ENCODE measurements at places on chromosomes 5 and 9. TPM values are rescaled to one million over a fixed set of nuclear protein-coding genes. Genes with fewer than 3 reads are reported as not detected.

DNA sequence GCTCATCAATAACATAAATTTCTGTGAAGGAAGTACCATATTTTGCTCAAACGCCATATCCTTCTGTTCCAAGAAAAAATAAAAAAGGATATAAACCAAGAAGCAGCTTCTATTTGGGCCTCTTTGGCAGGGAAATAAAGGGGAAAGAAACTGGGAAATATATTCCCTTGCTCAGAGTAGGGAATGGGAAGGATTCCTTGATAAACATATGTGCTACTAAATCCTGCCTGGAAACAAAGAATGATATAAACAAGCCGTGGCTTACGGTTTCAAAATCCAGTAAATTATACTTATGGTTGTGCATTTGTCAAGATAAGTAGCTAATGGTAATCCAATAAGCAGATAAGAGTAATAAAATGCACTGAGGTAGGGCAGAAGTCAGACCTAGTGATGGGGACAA lies 481.6 kb downstream of the NTRK2 start:
- DNase-seq = no peak

- DNase-seq = no peak
Measured at GRCh38 chr5:153551537-153552079, 61.1 kb downstream of the GRIA1 start.

DNA sequence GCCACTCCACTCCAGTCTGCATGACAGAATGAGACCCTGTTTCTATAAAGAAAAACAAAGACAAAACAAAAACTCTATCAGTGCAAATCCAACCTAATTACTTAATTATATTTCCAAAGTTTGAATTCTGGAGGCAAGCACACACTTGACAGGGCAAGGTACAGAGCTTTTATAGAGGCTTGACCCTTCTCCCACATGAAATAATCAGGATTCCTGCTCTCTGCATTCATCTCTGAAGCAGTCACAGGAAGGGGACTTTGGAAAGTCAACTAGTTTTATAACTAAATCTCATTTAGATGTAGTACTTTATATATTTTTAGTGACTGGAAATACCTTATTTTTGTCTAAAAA lies 91.9 kb upstream of the CHD1 start:
- DNase-seq = no peak

The NIPAL4 gene
- total RNA-seq = not detected

The WDR38 gene
- total RNA-seq = 6.6 TPM

- no peak for DNase-seq
Measured at GRCh38 chr5:129771058-129771838, 23.4 kb downstream of the MINAR2 start.

The WNT8A gene
- not detected for total RNA-seq

The INSL6 gene
- total RNA-seq = not detected

The SMIM27 gene
- total RNA-seq = 12.3 TPM

DNA sequence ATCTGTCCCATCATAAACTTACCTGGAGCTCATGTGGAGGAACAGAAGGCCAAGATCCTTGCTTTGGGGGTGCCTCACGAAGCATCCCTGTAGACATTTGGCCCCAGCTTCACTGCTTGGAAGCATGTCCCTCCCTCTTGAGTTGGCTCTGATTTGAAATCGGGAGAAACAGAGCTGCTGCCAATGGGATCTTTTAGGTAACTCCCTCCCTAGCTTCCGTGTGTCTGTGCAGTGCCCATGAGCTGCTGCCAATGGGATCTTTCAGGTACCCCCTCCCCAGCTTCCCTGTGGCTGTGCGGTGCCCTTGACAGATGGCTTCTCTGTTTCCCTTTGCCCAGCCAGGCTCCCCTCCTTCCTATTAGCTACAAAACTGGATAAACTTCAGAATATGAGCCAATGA lies 178.0 kb downstream of the NR3C1 start:
- no peak for DNase-seq

- no peak for DNase-seq
Measured at GRCh38 chr9:132146039-132146438, 15.8 kb upstream of the NTNG2 start.

DNA sequence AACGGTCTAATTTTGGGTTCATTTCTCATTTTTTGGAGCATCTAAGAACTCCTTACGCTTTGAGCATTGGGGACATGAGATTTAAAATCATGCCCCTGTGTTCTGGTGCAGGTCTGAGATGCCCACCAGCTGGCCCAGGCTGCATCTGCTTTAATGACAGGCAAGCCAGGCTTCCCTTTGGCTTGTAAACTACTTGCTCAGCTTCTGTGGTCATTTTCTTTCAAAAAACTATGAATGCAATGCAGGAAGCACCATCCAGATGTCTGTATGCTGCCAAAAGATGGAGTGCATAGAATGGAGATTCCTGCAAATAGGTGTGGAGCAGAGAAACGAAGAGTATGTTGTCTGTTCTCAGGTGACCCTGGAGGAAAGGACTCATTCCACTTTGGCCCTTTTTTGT lies 399.9 kb upstream of the ADAMTSL1 start:
- DNase-seq = no peak

DNA sequence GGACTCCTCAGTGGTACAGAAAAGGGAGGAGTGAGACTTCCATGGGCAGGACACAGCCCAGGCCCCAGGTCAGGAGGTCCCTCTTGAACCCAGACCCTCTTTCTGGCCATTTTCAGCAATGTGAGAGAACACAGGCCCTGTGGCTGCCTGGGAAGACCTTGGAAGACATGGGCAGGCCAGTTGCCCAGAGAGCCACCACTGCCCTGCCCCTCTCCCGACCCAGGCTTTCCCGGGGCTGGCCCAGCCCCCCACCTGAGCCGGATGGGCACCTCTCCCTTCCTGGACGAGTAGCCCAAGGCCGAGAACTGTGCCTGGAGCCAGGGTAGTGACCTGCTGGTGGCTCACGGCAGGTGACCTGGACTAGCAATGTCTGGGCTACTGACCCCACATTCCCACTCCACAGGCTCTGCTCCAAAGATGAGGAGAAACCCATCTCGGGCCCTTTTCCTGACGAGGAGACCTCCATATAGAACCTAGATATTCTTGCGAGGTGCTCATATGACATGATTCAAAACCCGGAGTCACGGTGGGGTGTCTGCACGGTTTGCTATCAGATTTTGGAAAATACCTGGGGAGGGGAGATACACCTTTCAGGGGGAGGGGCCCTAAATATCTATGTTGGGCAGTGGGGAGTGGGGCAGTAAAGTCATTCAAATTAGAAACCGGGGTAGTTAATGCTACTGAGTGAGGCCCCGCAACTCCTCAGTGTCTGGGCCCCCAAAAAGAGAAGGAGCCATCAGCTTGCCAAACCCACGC lies 59.4 kb downstream of the ZNF354C start:
- DNase-seq = peak; percentile 26

DNA sequence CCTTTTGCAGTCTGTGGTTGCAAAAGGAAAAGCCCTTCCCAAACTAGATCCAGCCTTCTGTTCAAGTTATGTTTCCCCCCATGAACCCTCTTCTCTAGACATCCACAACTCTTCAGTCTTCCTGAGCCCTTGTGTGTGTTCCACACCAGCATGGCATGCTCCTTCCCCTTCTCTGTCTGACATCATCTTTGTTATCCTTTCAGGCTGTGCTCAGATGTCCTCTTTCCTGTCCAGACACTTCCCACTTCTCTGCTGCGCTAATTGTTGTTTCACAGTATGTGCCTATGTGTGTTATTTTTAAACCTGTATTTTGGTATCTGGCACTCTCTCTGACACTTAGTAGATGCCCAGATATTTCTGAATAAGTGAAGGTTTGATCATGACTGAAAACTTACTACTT lies 38.2 kb downstream of the FOCAD start:
- no peak for DNase-seq

The SLC36A3 gene
- not detected for total RNA-seq

The PCDHGC4 gene
- total RNA-seq = 1.5 TPM

GRCh38 chr5:62643556-62644451 lies 65.2 kb downstream of the LRRC70 start:
- DNase-seq = no peak
